ENCODE measurements at places on chromosomes 13 and 19. TPM values are rescaled to one million over a fixed set of nuclear protein-coding genes. Genes with fewer than 3 reads are reported as not detected.

The EXOSC5 gene
- 16.6 TPM for total RNA-seq

The LGALS14 gene
- total RNA-seq, result 1.4 TPM

The FAM216B gene
- total RNA-seq, result 17.8 TPM

The SIAH3 gene
- total RNA-seq, result 5.3 TPM

The ZNF829 gene
- total RNA-seq, result 8.3 TPM

The MCF2L gene
- total RNA-seq, result 120 TPM

The IRGC gene
- total RNA-seq, result not detected

Data from diencephalon (tissue), 1 donor.